ENCODE measurements at places on chromosomes 6 and 20.

DNA sequence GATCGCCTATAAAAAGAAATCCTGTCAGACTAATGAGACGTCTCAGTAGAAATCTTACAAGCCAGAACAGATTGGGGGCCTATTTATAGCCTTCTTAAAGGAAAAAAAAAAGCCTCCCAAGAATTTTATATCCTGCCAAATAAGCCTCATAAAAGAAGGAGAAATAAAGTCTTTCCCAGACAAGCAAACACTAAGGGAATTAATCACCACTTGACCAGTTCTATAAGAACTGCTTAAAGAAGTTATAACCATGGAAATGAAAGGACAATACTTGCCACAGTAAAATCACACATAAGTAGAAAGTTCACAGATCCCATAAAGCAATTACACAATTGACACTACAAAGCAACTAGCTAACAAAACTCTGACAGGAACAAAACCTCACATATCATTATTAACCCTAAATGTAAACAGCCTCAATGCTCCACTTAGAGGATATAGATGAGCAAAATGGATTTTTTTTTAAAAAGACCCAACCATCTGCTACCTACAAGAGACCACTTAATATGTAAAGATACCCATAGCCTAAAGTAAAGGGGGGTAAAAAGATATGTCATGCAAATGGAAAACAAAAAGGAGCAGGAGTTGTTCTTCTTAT, 13.4 kb downstream of the SLC22A16 start:
- DNase-seq = no peak

DNA sequence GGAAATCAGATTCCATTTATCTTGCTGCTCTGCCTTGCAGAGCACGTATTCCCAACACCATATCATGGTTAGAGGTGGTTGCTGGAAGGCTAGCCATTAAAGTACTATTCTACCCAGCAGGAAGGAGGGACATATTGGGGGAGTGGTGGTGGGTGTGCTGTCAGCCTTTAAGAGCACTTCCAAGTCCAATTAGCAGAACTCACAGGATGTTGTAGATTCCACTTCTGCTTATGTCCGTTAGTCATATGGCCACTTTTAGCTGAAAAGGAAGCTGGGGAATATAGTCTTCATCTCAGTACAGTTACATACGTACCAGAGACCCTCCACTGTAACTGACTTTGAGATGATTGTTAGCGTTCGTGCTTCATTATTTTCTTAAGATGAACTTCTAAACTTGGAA, 94.4 kb downstream of the SAMD3 start:
- DNase-seq = no peak

DNA sequence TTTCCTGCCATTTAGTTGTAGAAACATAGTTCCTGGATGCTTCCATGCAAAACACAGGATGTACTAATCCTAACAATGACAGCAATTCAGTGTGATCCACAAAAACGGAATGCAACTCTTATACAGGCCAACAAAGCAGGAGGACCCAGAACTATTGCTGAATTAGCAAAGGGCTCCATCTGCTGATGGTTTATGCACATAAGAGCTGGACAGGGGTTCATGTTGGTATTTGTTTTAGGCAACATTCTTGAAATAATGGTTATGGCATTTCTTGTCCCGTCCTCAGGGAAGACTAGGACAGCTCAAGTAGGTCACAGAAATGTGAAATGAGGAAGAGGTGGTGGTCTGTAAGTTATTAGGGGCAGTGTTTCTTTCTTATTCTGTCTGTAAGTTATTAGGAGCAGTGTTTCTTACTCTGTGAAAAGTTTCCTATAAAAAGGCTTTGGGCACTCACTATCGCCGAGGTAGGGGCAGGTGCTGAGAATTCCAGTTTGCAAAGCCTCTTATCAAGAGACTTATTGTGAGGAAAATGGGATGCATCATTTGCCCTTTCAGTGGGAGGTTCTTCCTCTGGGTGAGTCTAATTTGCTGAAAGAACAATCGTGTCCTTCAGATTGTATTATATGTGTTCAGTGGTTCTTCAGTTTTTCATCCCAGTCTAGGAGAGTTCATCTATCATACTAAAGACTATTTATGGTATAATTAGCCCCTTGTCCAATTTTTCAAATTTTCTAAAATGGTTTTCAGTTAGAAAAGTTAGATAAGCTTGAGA, 171.1 kb downstream of the MCHR2 start:
- DNase-seq = no peak

DNA sequence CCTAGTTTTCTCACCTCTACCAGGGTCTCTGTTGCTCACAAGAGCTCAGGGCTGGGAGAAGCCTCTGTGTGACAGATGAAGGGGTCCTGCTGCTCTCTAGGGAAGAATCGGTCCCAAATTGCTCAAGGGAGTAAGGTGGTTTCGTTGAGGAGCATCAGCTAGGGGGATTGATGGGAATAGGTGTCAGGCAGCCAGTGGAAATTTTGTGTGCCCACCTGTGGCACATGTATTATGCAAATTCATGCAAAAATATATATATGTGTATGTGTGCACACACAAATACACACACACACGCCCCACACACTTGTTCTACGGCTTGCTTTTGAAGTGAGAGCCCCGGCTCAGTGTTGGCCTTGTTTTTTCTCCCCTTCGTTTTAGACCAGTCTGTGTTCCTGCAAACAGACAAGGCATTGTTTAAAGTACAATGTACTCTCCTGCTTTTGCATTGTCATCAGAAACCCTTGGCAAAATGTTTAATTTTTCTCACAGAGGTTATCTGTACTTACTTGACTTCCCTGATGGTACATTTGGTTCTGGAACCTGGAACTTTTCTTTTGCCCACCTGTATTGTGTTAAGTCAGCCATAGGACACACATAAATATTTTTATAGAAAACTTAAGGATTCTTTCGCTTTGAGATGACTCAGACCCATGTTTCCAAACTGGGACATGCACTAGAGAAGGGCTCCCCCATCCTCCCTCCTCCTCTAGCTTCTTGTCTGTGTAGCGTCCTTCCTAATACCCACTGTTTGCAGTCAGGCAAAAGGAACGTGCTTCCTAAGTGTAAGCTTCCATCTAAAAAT, 26.7 kb downstream of the FOXO3 start:
- DNase-seq = no peak

- no peak for DNase-seq
Measured at GRCh38 chr20:48673507-48673906, 154.3 kb downstream of the PREX1 start.

- no peak for DNase-seq
Measured at GRCh38 chr6:87702589-87702945, 534 bp upstream of the AKIRIN2 start.

GRCh38 chr6:111623046-111623718, 17.5 kb upstream of the TRAF3IP2 start:
- DNase-seq = no peak

- no peak for DNase-seq
Measured at GRCh38 chr6:112015725-112016124, 38.2 kb upstream of the CCN6 start.

DNA sequence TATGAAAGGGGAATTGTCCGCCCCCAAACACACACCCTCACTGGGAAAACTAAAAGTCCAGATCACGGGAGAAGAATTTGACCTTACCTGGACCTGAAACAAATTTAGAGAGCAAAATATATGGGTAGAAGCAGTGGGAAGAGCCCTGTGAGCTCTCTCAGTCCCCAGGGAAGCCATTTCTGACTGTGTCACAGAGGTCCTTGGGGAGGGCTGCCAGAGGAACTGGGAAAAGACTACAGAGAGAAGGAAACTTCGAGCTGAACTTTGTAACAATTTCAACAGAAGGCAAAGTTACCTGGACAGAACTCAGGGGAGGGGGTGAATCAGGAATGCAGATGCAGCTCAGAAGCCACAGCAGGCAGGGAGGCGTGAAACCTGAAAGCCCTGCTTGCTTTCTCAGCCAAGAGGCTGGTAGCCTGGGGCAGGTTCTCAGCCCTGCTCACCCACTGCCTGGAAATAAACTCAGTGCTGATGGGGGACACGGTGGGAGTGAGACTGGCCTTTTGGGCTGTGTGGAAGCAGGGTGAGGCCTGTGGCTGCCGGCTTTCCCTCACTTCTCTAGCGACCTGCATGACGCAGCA, 163.8 kb downstream of the TMEM200A start:
- no peak for DNase-seq

DNA sequence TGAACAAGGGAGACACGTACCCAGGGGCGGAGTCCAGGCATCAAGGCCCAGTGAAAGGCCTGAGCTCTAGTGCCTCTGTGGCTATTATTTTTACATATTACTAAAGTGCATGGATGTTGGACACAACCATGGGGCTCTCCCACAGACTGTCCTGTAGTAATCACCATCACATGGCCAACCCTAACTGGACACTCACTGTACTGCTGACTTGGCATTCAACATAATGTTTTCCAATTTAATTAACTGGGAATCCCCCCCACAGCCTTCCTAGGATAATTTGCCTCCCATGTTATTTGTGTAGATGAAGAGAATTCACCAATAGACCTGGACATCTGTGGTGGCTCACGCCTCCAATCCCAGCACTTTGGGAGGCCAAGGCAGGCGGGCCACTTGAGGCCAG, 34.5 kb downstream of the ARFGEF2 start:
- DNase-seq = no peak

Measured in cortex of kidney (tissue), 1 donor.